Neural progenitor cell (in vitro differentiated cells): ENCODE measurements at places on chromosomes 16 and 17.

DNA sequence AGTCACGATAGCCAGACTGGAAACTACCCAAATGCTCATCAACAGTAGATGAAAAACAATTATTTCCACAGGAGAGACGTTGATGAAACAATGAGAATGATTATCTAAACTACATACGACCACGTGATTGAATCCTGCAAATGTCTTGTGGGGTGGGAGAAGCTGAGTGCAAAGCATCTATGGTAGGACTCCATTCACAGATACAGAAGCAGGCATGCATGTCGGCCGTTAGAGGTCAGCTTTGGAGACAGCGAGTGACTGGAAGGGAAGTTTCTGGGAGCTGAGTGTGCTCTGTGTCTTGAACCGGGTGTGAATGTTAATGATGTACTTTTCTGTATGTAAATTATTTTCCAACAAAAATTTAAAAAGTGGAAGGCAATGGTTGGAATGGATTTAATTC, 71.5 kb upstream of the DNAJA2 start:
- no peak for DNase-seq

GRCh38 chr16:88333848-88334777, 48.6 kb upstream of the ZNF469 start:
- no peak for DNase-seq

DNA sequence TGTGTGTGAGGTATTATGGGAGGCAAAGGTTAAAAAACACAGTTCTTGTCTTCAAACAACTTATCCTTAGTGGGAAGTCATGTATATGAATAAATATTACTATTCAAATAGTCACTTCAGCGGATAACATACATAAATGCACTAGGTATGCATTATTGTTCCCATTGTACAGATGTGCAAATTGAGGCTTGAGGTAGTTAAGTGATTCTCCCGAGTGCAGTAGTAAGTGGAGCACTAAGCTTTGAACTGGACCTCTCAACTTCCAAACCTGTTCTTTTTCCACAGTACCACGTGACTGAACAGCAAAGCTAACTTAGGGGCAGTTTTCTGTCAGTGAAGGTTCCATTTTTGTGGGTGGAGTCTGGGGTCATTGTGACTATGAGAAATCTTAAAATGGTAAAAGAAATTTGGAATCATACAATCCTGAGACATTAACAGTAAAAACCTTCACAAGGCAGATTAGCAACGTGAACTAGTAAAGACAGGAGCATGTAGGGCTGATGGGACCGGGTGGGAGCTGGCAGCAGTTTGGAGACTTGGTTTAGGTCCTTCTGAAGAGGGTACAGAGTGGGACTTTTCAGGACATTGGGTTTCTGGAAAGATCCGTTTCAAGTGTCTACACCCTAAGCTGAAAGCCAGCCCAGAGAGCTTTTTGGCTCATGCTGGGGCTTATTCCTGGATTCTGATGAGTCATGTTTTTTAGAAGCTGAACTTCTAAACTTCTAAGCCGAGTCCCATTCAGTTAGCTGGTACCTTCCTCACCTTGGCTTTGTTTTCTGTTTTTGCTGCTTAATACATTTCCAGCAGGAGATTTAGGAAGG, 204.9 kb downstream of the PRKCA start:
- DNase-seq: no peak

DNA sequence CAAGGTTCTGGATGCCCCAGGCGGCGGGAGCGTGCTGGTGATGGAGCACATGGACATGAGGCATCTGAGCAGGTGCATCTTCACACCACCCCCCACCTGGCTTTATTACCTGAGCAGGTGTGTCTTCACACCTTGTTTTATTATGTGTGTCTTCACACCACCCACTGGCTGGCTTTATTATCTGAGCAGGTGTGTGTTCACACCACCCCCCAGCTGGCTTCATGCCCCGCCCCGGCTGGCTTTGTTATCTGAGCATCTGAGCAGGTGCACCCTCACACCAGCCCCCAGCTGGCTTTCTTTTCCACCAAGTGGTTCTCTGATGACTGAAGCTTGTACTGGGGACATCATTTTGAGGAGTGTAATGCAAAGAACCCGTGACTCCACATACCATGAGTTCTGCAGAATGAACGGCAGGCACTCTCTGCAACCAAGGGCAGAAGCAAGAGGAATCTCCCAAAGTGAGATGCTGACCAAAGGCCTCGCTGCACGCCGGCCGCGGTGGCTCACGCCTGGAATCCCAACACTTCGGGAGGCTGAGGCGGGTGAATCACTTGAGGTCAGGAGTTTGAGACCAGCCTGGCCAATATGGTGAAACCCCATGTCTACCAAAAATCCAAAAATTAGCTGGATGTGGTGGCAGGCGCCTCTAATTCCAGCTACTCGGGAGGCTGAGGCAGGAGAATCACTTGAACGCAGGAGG, 2.6 kb downstream of the FN3KRP start:
- no peak for DNase-seq

DNA sequence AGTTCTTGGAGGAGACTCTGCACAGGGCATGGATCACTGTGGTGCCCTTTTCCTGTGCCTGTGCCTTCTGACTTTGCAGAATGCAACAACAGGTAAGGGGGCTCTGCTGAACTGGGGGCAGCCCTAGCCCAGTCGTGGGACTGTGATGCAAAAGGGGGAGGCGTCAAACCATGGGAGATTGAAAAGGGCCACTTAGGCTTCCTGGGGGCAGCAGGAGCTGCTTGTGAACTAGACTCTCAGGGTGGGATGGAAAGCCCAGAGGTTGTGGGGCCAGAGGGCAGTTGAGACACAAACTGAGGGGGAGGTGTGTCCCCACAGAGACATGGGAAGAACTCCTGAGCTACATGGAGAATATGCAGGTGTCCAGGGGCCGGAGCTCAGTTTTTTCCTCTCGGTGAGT, 19.6 kb downstream of the ADGRG5 start:
- no peak for DNase-seq

- no peak for DNase-seq
Observed at GRCh38 chr16:11604783-11605563, 18.3 kb upstream of the LITAF start.

DNA sequence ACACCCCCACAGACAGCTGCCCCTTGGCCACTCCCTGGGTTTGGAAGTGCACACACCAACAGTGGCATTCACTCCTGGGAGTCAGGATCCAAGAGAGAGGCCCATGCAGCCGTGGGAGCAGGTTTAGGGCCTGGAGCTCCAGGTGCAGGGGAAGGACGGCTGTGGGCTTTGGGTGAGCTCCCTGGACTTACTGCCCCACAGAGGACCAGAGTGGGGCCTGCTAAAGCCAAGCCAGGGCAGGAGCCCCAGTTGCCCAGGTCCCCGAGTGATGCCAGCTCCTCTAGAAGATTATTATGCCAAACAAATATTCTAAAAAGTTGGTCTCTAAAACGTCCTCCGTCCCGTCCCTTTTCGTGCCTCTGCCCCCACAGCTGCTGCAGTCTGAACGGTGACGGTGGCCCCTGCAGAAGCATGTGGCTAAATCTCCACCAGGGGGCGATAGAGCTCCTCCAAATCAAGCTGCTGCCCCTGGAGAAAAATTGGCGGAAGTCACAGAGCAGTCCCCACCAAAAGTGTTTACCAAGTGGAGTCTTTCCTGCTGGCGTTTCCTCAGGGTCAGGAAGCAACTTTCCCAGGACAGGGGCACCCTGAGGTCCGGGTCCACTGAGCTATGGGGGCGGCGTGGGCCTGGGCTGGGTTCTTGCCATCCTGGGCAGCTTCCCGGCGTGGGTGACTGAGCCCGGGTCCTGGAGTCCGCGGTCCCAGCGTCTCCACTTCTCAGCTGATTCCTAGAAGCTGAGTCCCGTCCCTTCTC, 4.2 kb downstream of the ARMC7 start:
- peak; percentile 91 for DNase-seq

DNA sequence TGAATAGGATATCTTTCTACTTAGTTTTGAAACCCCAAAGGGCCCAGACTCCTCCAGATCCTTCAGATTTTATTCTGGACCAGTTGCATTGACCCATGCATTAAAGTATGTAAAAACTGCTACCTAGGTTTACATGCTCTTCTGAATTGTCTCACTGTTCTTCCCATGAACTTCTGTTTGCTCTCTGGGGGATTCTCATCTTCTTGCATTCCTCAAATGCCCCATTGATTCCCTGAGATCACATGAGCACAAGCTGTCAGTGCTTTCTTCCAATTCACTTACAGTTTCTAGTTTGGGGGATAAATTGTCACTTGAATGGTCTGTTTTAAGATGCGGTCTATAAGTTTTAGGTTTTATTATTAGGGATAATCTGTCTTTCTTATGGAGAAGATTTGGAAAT, 188.9 kb upstream of the KIF2B start:
- no peak for DNase-seq

GRCh38 chr16:80809366-80809765, 5.0 kb upstream of the CDYL2 start:
- no peak for DNase-seq

GRCh38 chr16:88358023-88358420, 24.7 kb upstream of the ZNF469 start:
- DNase-seq: no peak

DNA sequence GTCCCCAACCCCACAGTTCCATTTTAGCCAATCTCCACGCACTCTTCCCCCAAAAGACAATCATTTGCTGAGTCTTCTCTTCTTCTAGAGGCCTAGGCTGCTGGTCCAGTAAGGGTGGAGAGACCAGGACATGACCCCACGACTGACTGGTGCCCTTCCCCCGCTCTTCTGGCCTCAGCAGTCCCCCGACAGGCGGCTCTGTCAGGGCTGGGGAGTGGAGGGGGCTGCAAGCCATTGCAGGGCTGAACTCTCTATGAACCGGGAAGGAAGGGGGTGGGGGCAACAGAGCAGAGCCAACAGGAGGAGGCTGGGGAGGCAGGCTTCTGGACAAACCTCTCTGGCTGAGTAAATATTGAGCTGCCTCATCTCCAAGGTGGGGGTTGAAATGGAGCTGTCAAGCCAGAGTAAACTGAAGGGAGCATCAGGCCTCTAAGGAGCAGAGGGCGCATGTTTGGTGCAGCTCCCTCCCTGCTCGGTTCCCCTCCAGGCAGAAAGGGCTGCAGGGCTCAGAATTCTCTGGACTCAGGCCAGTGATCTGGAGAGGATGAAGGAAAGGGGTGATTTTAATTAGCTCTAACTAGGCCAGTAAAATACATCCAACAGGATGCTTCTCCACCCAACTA, 8.7 kb downstream of the HOXB1 start:
- no peak for DNase-seq

- no peak for DNase-seq
Observed at GRCh38 chr16:7336742-7337141, 4.1 kb downstream of the RBFOX1 start.

GRCh38 chr16:11973070-11973469, 3.5 kb upstream of the SNX29 start:
- DNase-seq: no peak
